Left kidney (tissue), 8 donors: ENCODE measurements at places on chromosomes 3 and 15.
A peak's percentile ranks its signal among the peaks of the same experiment; 100 is the strongest.

DNA sequence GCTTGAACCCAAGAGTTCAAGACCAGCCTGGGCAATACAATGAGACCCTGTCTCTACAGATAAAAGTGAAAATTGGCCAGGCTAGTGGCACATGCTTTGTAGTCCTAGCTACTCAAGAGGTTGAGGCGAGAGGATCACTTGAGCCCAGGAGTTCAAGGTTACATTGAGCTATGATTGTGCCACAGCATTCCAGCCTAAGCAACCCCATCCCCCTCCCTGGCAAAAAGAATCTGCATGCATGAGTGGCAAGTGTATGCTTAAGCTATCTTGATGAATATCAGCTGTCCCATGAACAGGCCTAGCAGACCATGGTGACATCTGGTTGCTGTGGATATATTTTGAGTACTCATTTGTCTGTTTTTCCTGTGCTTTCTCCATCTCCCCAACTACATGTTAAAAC is 4.7 kb downstream of the ATRIP start:
- no peak for DNase-seq

- DNase-seq: no peak
These were observed 8.7 kb upstream of the FLNB start for GRCh38 chr3:57999417-58000115.

GRCh38 chr3:45736707-45737106 is 47.5 kb downstream of the SACM1L start:
- no peak for DNase-seq

GRCh38 chr3:151625586-151625985 is 108.1 kb upstream of the AADACL2 start:
- no peak for DNase-seq

- DNase-seq: no peak
These were observed 9.8 kb upstream of the LRRC34 start for GRCh38 chr3:169822540-169822939.

DNA sequence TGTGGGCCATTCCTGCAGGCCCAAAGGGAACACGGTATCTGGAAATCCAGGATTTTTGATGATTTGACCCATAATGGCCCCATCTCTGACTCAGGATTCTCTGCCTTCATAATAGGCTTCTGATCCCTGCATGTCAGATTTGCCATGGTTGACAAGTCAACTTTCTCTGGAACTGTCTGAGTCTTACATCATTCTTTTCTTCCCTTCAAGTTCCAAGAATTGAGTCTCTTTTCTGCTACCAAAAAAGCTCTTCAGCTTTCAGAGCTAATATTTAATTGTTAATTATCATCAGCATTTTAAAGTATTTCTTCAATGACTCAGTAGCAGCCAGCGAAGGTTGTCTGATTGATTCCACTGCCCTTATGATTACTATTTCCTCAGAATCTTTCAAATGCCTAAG is 244.4 kb upstream of the COL8A1 start:
- DNase-seq: no peak

DNA sequence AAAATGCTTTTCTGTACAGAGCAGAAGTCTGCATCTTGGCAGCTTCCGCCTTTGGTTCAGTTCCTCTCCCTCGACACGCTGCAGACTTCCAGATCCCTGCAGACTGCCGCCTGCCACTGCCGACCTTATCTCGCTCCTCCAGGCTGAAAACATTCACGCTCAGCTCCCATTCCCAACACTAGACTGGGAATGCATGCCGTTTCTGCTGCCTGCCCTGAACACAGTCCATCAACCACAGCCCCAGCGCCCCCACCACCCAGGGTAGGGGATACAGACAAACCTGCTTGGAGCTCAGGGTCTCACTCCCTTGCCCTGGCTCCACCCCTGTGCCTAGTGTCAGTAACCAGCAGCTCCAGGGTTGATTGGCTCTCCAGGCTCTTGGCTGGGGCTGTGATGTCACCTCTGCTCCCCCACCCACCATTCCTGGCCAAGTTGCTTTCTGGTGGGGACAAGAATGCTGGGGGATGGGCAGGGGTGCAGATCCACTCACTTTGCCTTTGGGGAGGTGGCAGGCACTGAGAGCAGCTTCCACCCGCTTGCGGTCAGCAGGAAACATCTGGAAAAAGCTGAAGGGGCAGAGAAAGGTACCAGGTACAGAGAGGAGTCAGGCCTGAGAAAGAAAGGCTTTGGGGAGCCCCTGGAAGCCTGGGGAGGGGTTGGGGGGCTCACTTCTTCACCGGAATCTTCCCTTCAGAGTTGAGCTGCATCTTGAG is 6.1 kb downstream of the PLCB2 start:
- no peak for DNase-seq

DNA sequence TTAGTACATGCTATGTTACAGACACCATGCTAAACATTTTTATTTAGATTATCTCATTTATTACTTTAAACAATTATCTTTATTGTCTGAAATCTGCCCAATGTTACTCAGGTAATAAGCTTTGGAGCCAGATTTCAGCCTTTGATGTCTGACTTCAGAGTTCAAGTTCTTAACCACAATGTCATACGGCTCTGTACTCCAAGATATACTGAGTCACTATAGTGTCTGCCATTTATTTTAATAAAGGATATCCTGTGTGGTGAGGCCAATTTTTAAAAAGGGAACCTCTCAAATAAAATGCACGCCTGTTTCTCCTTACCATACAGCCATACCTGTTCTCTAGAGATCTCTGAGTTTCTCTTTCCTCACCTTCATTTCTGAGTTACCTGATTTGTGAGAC is 193.1 kb downstream of the EPHA3 start:
- no peak for DNase-seq

DNA sequence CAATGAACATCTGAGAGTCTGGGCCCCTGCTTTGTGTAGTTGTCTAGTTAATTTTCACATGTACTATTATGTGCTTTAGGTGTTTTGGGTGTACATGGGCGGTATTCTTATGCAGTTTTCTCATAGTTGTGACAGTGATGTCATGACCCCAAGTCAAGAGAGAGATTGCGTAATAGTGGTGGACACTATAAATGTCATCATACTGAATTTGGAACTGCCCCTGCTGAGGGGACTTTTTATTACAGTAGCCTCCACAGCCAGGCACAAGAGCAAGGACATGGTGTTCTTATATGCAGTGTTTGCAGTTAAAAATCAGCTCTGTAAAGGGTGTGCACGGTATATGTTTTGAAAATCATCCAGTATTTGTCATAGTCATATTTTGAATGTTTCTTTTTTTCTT is 29.5 kb downstream of the ABHD2 start:
- no peak for DNase-seq

DNA sequence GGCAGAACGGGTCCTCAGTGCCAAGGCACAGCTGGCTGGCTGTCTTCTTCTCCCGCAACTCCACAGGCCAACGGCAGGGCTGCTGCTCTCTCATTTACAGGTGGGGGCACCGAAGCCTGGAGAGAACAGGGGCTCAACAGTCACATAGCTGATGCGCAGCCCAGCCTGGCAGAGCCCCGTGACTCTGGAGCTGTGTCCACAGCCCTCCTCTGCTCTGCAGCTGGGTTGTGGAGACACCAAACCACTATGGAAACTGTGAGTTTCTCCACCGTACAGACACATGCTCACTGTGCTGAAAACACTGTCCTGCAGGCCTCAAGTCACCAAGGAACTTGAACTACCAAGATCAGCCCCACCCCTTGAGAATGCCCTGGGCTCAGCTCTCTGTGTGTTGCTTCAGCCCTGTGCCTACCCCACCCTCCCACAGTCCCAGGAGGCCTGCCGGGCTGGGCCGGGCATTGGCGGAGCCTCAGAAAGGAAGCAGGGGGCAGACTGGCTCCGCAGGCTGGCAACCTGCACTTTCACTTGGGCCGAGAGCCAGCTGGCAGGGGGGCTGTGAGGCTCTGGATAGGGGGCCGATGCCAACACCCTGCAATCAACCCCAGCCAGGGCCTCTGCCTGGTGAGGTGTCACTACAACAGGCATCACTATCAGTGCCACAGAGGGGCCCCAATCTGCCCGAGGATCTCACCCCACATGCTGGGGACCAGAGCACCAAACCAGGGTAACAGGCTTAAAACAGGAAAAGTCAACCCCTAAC is 113.7 kb upstream of the RPL32 start:
- no peak for DNase-seq

DNA sequence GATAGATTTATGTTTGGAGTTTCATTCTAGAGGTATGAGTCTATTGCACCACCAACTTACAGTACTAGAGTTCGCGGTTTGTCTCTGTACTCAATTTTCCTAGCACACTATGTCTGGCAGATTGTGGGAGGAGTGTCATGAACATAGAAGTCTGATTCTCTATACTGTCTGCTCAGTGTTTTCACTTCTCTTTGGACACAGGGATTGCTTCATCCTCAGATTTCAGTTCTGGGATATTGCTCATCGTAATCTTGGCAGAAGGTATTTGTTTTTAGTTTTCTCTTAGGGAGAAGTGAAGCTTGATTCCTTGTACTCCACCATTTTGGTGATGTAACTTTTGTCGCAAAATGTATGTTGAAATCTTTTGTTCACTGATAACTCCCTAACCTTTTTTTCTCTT is 27.8 kb upstream of the AZI2 start:
- DNase-seq: no peak

GRCh38 chr3:29240248-29240647 is 40.6 kb upstream of the RBMS3 start:
- no peak for DNase-seq

DNA sequence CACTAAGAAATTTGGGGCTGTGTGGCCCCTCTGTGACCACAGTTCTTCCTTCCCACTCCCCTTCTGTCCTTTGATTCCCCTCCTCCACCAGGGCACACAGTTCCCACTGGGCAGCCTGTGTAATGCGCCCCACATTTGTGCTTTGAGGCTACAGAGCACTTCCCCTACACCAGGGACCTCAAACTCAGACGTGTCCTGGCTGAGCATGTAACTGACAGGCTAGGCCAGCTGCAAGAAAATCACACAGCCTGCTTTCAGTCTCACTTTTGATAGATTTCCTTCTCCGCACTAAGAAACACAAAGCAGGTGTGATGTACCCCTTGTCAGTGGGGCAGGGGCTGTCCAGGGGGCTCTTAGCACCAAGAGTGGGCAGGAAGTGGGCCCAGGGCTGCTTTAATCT is 29.6 kb downstream of the PRKCD start:
- DNase-seq: no peak

- DNase-seq: no peak
These were observed 23.3 kb downstream of the GRIP2 start for GRCh38 chr3:14516738-14517345.

DNA sequence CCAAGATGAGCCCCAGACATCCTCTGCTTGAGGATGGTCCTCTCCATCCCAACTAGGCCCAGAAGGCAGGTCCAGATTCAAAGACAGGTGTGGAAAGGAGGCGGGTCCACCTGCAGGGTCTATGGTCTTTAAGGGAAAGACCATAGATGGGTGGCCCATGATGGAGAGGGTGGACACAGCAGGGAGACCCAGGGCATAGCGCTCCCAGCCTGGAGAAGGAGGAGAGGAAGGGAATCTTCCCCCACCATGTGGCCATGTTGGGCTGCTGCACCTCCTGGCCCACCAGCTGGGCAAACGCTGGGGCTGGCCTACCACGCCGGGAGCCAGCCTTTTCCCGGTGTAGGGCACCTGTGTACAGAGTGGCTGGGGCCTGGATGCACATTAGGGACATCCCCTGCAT is 265.2 kb upstream of the TLE3 start:
- DNase-seq: no peak

- no peak for DNase-seq
These were observed 139.3 kb downstream of the ZNF609 start for GRCh38 chr15:64599716-64600115.

DNA sequence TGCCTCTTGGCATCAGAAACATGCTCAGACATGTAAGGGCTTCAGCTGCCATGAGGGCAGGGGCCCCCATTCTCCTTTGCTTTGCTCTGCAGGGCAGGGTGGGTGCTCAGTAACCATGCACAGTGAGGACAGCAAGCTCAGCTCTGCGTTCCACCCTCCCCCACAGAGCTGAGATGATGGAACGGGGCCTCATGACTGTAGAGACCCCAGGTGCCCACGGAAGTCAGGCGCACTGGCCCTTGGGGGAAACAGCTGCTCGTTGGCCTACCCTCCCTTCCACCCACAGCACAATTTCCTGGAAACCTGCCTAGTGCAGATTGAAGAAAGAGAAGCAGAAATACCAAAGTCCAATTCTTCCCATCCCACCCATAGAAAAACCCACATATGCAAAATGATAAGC is 10.5 kb downstream of the CTXND1 start:
- DNase-seq: no peak

- no peak for DNase-seq
These were observed 404.6 kb upstream of the C2CD4B start for GRCh38 chr15:62569460-62570404.

- no peak for DNase-seq
These were observed 15.8 kb downstream of the PODXL2 start for GRCh38 chr3:127644641-127645370.

DNA sequence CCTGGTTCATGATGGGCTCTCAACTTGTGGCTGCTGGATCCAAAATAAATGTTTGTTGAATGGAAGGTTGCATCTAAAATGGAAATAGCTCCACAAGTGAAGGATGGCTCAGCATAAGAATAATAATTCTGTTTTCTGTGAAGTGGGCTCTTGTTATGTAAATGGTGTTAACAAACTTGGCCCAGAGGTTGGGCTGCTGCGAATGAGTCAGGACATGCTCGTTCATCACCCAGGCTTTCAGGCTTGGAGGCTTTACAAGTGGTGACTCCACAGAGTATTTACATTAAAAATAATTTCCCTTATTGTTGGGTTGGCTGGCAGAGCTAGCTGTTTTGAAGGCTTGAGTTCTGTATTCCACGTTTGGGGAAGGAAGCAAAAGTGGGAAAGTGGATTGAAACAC is 60.5 kb downstream of the ITGB5 start:
- no peak for DNase-seq

GRCh38 chr3:197283045-197283444 is 15.4 kb downstream of the DLG1 start:
- no peak for DNase-seq

DNA sequence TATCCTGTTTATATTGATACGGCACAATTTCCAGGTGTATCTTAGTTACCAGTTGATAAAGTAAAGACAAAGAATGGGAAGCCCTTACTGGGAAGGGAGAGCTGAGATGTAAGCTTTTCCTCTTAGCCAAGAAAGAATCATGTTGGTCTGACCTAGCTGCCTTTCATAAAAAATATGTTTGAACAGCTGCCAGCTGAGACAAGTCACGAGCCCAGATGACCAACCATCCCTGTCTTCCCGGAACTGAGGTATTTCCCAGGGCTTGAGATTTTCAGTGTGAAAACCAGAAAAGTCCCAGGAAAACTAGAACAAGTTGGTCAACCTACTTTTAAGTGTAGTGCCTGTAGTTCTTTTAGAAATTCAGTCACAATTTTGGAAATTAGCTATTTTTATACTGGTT is 3.6 kb upstream of the MYH15 start:
- DNase-seq: no peak

- DNase-seq: no peak
These were observed 606.7 kb downstream of the PDCD6IP start for GRCh38 chr3:34405159-34405558.

GRCh38 chr15:90564051-90564450 is 34.3 kb downstream of the CRTC3 start:
- no peak for DNase-seq

GRCh38 chr3:122506450-122506849 is 8.3 kb downstream of the KPNA1 start:
- DNase-seq: no peak

- peak; percentile 86 for DNase-seq
These were observed 1.4 kb upstream of the WNT5A start for GRCh38 chr3:55488398-55489055.

- DNase-seq: no peak
These were observed 6.4 kb upstream of the GATM start for GRCh38 chr15:45384700-45385099.
